ENCODE measurements at places on chromosomes 2 and 18.

GRCh38 chr2:237149425-237149824 lies 63.7 kb downstream of the COPS8 start:
- DNase-seq = no peak

GRCh38 chr2:71669628-71670429 lies 216.5 kb downstream of the DYSF start:
- DNase-seq = no peak

GRCh38 chr18:75727456-75727855 lies 300.0 kb upstream of the SMIM21 start:
- peak; percentile 29 for DNase-seq

GRCh38 chr2:56565143-56565542 lies 381.4 kb downstream of the CCDC85A start:
- no peak for DNase-seq
